Stimulated activated CD4-positive, alpha-beta T cell treated with anti-CD3 and anti-CD28 coated beads, TNF-alpha, amount 100 ng/mL, for 1 hour (primary cell): ENCODE measurements at places on chromosomes 1 and 21.

DNA sequence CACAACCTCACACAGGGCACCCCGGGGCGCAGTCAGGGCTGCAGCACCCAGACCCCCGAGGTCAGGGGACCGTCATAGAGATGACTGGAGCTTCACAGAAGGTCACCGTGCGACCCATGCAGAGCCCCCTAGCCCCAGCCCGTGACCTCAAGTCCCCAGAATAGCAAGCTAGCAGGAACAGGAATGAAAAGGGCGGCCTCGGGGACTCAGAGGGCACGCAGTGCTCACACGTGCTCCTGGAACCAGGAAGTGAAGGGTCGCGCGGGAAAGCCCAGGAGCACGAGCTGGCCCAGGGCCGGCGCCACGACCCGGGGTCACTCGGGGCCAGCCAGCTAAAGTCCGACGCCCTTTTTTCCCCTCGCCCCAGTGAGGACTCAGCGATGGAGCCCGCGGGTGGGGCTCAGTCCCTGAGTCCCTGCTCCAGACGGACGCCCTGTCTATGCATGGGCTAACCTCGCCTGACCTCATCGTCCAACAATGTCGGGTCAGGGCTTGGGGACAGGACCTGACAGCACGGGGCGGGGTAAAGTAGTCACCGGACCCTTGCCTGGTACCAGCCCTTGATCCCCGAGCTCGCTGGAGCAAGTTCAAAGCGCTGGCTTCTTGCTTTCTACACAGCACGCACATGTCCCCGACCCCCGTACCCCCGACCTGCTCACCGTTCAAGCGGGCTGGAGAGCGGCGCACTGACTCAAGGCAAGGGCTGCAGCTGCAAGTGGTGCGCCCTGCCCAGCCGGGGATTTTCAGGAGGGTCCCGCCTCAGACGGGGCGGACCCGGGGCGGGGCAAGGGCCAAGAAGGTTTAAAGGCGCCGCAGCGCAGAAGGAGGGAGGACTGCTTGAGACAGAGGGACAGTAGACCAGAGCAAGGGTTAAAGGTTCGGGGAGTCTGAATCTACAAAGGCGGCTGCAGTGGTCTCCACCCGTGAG lies at the start of gene TAGLN2:
TSS of gene TAGLN2 (minus strand) at position 717 of the 928 bp plus-strand sequence. CDS start 4,998 bp downstream, outside the sequence.
- DNase-seq, result peak; percentile 82

DNA sequence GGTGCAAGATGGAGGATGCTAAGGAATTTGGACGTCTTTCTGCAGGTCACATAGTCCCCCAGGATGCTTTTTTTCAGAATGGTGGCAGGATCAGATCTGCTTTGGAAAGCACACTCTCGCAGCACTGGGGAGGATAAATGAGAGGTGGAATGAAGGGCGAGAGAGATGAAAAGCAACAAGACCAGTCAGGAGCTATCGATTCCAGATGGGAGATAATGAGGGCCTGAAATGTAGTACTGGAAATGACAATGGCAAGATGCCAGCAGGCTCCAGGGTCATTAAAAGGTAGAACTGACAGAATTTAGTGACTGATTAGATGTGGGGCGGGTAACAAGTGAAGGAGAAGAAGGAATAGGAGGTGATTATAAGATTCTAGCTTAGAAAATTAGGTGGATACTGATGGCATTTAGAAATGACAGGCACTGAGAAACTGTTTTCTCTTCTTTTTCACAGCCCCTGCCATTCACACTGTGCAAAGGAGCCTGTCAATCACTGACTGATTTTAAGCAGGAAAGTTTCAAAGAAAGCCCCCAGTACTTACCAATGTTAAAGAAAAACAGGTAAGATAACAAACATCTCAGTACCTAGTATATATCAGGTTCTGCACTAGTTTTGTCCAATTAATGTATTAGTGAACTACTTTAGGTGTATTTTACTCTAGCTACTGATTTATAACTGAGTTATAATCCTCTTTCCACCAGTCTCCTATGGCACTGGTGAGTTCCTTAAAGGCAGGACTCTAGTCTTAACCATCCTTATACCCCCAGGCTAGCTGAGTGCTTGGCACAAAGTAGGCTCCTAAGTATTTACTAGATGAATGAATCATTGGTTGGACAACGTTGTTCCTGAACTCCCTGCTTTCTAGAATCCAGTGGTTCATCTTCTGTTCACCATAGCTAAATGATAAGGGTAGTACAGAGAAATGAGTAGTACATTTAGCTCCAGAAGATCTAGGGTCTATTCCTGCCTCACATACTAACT lies 9.2 kb downstream of the PIGM start:
- no peak for DNase-seq

- no peak for DNase-seq
Observed at GRCh38 chr1:246117066-246117791, 389.9 kb downstream of the SMYD3 start.

GRCh38 chr1:170593173-170594011 lies 61.4 kb downstream of the GORAB start:
- no peak for DNase-seq

GRCh38 chr1:223079498-223079897 lies 63.5 kb downstream of the TLR5 start:
- DNase-seq, result no peak

DNA sequence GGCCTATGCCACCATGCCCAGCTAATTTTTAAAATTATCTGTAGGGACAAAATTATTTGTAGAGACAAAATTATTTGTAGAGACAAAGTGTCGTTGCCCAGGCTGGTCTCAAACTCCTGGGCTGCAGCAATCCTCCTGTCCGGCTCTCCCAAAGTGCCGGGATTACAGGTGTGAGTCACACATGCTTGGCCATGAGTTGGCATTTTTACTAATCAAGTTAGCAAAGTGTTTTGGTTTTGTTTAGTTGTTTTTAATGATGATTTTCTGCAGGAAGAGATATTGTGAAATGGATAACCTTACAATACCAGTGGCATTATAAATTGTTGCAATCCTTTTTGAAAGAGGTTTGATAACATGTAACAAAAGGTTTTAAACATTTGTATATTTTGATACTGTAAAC lies 65.3 kb upstream of the MAGI3 start:
- DNase-seq, result no peak

- DNase-seq, result no peak
Observed at GRCh38 chr1:199029855-199030254, 391.0 kb downstream of the PTPRC start.

DNA sequence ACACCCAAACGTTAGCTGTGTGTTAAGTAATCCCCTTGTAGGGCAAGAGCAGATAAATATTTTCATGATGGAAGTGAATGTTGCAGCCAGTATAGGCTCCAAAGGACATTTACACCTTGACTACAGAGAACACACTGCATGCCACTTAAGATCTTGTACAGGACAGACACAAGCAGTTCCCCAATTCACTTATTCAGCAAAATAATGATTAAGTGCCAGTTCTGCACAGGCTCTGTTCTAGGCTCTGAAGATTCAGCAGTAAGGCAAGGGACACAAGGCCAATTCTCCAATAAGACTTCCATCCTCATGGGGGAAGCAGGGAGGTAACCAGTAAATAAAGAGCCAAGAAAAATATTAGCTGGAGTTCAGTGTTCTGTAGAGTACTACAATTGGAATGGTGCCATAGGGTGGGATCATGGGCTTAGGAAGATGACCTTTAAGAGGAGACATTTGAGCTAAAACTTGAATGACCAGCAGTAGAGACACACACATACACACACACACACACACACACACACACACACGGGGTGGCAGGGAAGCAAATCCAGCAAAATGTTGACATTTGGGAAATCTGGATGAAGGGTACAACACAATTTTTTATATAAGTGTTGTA lies 199.9 kb upstream of the JUN start:
- DNase-seq, result no peak

- peak; percentile 6 for DNase-seq
Observed at GRCh38 chr1:5481889-5482288, 510.3 kb downstream of the NPHP4 start.

DNA sequence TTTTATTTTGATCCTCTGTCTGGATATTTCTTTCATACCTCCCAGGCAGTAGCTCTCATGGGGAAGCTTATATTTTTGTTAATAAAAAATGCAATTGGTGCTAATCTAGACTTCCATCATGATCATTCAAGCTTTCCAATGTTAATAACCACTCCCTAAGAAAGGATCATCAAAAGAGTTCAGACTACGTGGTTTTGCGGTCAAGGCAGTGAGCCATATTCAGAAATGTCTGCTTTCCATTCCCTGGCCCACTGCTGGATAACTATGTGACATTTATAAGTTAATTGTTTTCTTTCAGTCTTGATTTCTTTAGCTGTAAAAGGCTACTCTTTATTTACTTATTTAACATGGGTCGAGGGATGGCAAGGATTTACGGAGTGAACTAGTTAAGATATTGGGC lies 414.6 kb downstream of the LMO4 start:
- DNase-seq, result no peak

GRCh38 chr1:12098786-12099185 lies 35.7 kb downstream of the TNFRSF8 start:
- DNase-seq, result no peak

GRCh38 chr1:155012776-155013602 lies 10.4 kb downstream of the ZBTB7B start:
- no peak for DNase-seq

GRCh38 chr1:5509664-5510452 lies 482.4 kb downstream of the NPHP4 start:
- DNase-seq, result peak; percentile 51

DNA sequence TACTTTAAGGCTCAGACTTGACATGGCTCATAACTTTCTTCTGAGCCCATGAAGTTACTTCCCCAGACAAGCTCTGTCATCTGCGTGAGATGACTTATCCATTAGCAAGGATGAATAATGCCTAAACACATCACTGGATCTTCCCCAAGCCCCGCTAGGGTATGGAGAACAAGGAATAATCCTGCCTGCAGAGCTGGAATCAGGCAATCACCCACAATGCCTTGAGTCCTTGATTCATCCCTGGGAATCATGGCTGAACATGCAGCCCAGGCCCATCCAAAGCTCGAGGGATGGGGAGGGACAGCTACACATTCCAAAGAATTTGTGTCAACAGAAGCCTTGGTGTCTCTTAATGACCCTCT lies 131.7 kb downstream of the PSMG1 start:
- no peak for DNase-seq

DNA sequence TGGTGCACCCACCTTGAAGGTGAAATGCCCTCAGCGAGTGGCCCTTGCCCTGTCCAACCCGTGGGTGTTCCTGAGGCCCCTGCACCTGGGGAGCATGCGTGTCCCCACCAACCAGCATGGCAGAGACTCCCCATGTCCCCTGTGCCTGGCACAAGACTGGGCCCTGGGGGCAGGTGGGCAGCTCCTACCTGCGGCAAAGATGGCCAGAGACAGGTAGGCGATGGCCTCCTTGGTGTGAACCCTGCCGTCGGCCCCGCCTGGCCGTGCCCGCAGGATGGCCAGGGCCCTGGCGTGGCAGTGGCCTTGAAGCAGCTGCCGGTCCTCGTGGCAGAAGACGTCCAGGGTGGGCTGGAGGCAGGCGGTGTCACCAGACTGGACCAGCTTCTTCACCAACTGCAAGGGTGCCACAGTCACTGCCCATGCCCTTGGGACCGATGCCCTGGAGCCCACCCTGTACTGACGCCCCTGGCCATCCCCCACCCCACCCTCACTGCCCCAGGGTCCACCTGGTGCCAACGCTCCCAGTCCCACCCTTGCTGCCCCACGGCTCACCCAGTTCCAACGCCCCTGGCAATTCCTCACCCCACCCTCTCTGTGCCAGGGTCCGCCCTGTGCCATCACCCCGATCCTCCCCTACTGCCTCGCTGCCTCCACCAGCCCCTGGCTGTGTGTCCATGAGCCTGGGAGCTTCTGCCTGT lies 15.7 kb downstream of the TTC34 start:
- DNase-seq, result no peak

- no peak for DNase-seq
Observed at GRCh38 chr1:15303935-15304334, 56.9 kb downstream of the FHAD1 start.

- DNase-seq, result no peak
Observed at GRCh38 chr1:230768903-230769570, 21.8 kb downstream of the CAPN9 start.

DNA sequence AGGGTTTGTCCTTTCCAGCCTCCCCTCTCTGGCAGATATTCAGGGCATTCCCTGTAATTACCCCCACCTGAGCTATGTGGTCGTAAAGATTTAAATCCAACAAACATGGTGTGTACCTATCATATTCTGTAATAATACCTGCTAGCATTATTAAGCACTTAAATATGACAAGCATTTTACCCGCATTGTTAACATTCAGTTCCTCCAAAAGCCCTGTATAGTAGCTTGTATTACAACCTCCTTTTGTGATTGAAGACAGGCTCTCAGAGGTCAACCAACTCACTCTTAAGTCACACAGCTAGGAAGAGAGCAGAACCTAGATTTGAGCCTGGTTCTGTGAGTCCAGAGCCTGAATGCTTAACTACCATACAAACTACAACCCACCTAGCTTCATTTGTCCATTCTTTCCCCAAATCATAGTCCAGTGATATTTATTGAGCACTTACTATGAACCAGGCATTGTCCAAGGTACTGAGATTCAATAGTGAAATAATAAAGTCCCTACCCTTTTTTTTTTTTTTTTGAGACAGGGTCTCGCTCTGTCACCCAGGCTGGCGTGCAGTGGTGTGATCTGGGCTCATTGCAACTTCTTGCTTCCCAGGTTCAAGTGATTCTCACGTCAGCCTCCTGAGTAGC lies 13.8 kb upstream of the KDM4A start:
- no peak for DNase-seq

DNA sequence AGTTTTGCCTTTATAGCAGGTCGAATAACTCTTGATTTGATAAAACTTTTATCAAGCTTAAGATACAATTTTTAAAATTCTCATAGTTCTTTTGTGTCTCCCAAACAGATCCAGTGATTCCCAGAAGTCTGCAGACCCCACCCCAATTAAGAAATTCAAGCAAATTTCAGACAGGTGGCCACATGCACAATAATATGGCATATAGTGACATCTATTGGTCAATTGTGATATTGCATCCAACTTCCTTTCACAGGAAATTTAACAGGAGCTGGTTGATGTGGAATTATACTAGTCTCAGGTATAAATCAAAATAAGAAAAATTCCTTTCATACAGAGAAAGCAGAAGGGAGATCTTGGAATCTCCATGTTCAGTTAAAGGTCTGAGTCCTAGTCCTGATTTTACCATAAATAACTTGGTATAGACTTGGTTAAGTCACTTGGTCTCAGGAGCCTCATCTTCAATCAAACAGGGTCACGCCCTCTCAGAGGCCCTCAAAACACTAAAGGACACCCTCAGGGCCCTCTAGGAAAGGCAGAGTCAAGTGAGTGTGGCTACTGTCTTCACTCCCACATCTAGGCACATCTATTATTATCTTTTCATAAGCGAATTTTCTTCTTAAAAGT lies 24.1 kb downstream of the PIGM start:
- DNase-seq, result no peak

GRCh38 chr1:240170806-240171205 lies 79.1 kb downstream of the FMN2 start:
- no peak for DNase-seq

GRCh38 chr1:44422161-44422560 lies 17.1 kb downstream of the RNF220 start:
- DNase-seq, result no peak

GRCh38 chr1:112866151-112866550 lies 89.8 kb downstream of the SLC16A1 start:
- no peak for DNase-seq
